T-cell (primary cell): ENCODE measurements at places on chromosomes 12 and 14.

DNA sequence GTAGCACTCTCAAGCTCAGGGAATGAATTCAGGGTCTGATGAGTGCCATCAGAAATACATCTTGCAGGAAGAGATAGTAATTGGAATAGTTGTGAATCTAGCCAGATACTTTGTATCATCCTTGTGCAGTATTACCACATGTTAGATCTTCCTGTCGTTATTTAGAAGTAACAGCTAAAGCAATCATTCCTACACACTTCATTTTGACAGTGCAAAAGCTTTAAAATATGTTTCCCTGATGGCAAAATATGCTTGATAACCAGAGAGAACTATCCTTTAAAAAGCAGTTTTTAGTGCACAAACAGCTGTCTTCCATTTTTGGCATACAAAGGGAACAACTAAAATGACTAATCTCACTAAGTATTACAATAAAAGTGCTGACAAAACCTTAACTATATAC is 149.5 kb upstream of the SLC38A2 start:
- H3K27ac ChIP-seq, result no peak overlapping the region
- DNase-seq, result no peak

DNA sequence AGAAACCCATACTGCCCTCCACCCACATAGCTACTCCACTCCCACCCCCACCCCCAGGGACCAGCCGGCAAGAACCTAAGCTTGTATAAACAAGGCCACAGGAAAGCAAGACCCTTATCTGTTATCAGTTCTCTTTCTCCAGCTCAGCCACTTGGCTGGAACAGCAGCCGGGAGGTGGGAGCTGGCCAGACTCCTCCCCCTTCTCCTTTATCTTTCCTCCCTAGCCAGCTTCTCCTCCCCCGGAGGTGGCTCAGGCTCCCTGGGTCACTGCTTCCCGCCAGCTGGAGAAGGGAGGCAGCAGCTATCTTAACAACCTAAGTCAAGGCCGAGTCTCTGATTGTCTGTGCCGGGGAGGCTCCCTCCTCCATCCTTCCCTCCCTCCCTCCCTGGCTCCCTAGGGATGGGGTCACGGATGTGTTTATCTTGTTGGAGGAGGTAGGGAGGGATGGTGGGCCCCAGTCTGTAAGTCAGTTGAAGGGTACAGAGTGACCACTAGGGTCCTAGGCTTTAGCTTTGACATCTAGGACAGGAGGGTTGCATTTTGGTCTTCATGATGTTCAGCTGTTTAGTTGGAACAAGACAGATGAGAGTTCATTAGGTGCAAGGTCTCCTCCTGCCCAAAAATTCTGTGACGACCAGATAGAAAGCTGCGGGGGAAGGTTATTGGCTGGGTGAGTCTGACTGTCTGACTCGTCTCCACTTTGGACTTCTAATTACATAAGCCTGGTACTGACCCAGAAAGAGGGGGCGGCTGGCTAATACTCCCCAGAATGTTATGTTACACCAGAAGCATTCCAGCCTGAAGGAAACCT is 29.7 kb downstream of the ZFP36L1 start:
- H3K36me3 ChIP-seq, result no peaks in the 10 kb centered on the region
- H3K27ac ChIP-seq, result no peak overlapping the region
- peaks cover 18% of the 10 kb centered on the region for H3K4me1 ChIP-seq
- H3K27me3 ChIP-seq, result no peaks in the 10 kb centered on the region

- DNase-seq, result no peak
- H3K36me3 ChIP-seq, result no peaks in the 10 kb centered on the region
- H3K27ac ChIP-seq, result no peak overlapping the region
- no peak overlapping the region for H3K4me3 ChIP-seq
- no peaks in the 10 kb centered on the region for H3K27me3 ChIP-seq
Measured at GRCh38 chr14:105700622-105701288, 174.4 kb downstream of the TMEM121 start.

GRCh38 chr12:50344245-50344644 is 52.2 kb downstream of the FAM186A start:
- H3K4me3 ChIP-seq, result no peak overlapping the region
- no peaks in the 10 kb centered on the region for H3K27me3 ChIP-seq
- H3K4me1 ChIP-seq, result no peaks in the 10 kb centered on the region
- no peaks in the 10 kb centered on the region for H3K36me3 ChIP-seq

DNA sequence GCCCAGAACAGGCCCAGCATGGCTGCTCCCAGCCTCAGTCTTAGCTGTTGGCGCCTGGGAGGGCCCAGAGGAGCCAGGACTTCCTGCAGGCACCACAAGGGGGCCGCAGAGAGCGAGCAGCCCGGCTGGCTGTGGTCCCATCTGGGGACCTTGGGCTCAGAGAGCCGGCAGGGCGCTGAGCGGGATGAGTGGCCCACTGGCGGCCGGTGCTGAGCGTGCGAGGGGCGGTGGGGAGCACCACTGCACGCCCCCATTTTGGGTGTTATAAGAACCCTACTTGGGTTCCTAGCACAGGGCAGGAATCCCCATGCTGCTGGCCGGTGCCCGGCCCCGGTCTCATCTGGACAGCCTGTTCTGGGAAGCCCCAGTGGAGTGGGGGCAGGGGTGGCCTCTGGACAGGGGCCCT is 25.9 kb upstream of the CRIP2 start:
- H3K4me3 ChIP-seq, result no peak overlapping the region
- DNase-seq, result peak; percentile 62
- H3K27ac ChIP-seq, result no peak overlapping the region
- peaks cover 20% of the 10 kb centered on the region for H3K36me3 ChIP-seq
- no peaks in the 10 kb centered on the region for H3K27me3 ChIP-seq
- peaks cover 13% of the 10 kb centered on the region for H3K4me1 ChIP-seq

DNA sequence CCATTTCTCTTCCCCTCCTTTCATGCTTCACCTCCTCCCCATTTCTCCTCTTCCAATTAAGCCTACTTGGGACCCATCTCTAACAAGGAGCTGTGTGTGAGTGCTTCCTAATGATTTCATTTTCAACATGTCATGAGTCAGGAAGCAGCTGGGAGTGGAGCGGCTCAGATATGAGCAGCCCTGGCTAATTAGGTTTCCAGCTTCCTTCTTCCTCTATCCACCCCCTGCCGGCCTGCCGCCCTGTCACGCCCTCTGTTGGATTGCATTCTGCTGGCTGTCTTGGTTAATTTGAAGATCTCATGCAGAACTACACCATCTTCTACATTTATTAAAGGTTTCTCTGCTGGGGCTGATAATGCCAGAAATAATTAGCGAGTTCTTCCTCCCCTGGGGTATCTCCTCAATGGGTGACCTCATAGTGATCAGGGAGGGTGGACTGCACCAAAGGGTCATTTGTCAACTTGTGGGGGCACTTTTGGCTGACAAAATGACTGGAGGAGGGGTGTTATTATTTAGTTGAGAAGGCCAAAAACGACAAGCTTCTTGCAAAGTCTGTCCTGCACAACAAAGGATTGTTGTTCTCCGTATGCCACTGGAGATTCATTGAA is 300.9 kb upstream of the SRRM4 start:
- no peaks in the 10 kb centered on the region for H3K27me3 ChIP-seq
- no peak overlapping the region for H3K27ac ChIP-seq
- H3K4me3 ChIP-seq, result no peak overlapping the region
- no peak for DNase-seq

DNA sequence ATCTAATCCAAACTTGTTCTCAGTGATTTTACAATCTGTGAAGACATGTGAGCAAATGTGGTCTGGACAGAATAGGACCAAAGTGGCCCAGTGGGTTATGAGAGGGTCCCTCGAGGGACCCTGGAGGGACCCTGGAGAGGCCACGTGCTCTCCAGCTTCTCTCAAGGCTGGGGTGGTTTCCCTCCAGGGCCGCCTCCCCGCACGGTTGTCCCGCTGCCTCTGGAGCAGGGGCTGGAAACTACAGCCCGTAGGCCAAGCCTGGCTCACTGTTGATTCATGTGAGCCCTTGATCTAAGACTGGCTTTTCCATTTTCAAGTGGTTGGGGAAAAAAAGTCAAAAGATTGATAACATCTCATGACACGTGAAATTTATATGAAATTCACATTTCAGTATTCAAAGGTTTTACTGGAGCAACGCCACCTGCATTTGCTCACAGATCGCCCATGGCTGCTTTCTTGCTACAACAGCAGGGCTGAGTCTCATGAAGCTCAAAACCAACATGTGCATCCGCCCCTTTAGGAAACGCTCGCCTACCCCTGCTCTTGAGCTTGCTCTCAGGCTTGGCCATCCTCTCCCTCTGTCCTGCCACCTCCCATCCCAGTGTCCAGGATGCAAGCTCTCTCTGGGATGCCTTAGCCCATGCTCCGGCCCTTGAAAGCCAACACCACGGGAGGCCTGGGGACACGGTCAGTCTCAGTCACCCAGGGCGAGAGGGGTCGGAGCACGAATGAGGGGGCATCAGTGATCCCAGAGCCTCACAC is 12.1 kb upstream of the LRTM2 start:
- no peak for DNase-seq
- peaks cover 2% of the 10 kb centered on the region for H3K4me1 ChIP-seq
- H3K27ac ChIP-seq, result peak overlapping the region; percentile 31

- no peaks in the 10 kb centered on the region for H3K4me1 ChIP-seq
- H3K36me3 ChIP-seq, result no peaks in the 10 kb centered on the region
- H3K27me3 ChIP-seq, result no peaks in the 10 kb centered on the region
- DNase-seq, result no peak
- no peak overlapping the region for H3K27ac ChIP-seq
- no peak overlapping the region for H3K4me3 ChIP-seq
Measured at GRCh38 chr12:99284161-99284560, 363.4 kb upstream of the GARIN6 start.

- H3K4me3 ChIP-seq, result peak overlapping the region; percentile 71
- H3K27me3 ChIP-seq, result peaks cover 15% of the 10 kb centered on the region
- no peaks in the 10 kb centered on the region for H3K36me3 ChIP-seq
- peaks cover 2% of the 10 kb centered on the region for H3K4me1 ChIP-seq
Measured at GRCh38 chr14:26597071-26597588, 703 bp downstream of the NOVA1 start.

DNA sequence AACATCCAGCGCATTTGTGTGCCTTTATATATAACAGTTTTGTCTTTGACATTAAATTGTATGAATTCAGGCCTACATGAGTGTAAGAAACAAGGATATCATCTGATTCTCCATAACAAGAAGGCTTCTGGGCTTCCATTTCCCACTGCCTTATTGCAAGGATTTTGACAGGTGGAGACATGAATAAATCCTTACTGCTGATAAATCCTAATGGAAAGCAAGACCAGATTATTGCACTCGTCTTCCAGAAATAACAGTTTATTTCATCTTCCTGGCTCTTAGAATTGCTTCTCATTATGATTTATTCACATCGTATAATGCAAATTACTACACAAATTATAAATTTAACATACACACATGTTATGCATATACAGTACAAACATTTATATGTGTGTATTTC is 348.1 kb downstream of the MDGA2 start:
- DNase-seq, result no peak
- no peak overlapping the region for H3K27ac ChIP-seq
- H3K4me3 ChIP-seq, result no peak overlapping the region
- H3K4me1 ChIP-seq, result no peaks in the 10 kb centered on the region
- H3K27me3 ChIP-seq, result no peaks in the 10 kb centered on the region

- no peaks in the 10 kb centered on the region for H3K4me1 ChIP-seq
- no peaks in the 10 kb centered on the region for H3K27me3 ChIP-seq
- no peaks in the 10 kb centered on the region for H3K36me3 ChIP-seq
- no peak for DNase-seq
- no peak overlapping the region for H3K27ac ChIP-seq
Measured at GRCh38 chr12:28938056-28938455, 211.0 kb upstream of the FAR2 start.

GRCh38 chr12:129351481-129351880 is 498.2 kb downstream of the GLT1D1 start:
- no peak for DNase-seq
- H3K4me3 ChIP-seq, result no peak overlapping the region
- no peaks in the 10 kb centered on the region for H3K36me3 ChIP-seq
- no peaks in the 10 kb centered on the region for H3K4me1 ChIP-seq

- no peaks in the 10 kb centered on the region for H3K36me3 ChIP-seq
- no peaks in the 10 kb centered on the region for H3K27me3 ChIP-seq
- H3K27ac ChIP-seq, result no peak overlapping the region
- no peak for DNase-seq
- no peaks in the 10 kb centered on the region for H3K4me1 ChIP-seq
Measured at GRCh38 chr14:95692109-95692508, 5.9 kb downstream of the TCL1B start.

DNA sequence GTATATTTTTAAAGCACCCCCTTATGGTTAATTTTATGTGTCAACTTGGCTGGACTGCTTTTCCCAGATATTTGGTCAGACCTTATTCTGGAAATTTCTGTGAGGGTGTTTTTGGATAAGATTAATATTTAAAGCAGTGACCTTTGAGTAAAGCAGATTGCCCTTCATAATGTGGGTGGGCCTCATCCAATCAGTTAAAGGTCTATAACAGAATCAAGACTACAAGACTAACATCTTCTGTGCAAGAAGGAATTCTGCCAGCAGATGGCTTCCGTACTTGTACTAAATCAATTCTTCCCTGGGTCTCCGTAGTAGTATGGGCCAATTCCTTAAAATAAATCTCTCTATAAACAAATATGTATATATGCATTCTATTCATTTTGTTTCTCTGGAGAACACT is 257.6 kb downstream of the ETNK1 start:
- no peak overlapping the region for H3K4me3 ChIP-seq
- H3K27ac ChIP-seq, result no peak overlapping the region
- no peaks in the 10 kb centered on the region for H3K27me3 ChIP-seq
- no peaks in the 10 kb centered on the region for H3K36me3 ChIP-seq

DNA sequence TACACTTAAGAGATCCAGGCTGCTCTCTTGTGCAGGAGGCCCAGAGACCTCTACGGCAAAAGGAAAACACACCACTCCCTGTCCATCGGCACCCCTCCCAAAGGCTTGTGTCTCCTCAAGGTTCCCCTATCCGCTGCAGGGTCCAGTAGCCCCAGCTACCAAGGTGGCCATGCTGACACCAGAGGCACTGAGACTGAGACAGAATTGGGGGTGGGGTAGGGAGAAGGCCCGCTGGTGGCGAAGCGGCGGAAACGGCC is 590 bp downstream of the DDIT3 start:
- DNase-seq, result peak; percentile 19
- peak overlapping the region; percentile 98 for H3K4me3 ChIP-seq
- H3K27me3 ChIP-seq, result no peaks in the 10 kb centered on the region
- H3K27ac ChIP-seq, result peak overlapping the region; percentile 94
- H3K4me1 ChIP-seq, result peaks cover 56% of the 10 kb centered on the region

DNA sequence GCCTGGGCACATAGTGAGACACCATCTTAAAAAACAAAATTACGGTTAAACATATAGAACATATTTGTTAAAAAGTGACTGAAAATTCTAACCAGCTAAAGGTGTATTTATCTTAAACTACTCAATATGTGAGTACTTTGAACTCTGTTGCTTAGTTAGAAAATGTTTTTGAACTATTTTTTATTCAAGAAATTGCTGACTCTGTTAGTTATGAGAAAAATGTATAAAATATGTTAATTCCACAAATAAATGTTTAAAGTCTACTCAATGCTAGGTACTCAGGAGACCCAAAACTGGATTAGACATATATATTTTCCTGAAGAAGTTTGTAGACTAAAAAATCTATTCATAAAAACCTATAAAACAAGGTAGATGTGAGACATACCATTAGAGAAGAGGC is 23.0 kb upstream of the GPR33 start:
- no peaks in the 10 kb centered on the region for H3K36me3 ChIP-seq
- no peak overlapping the region for H3K27ac ChIP-seq
- H3K27me3 ChIP-seq, result no peaks in the 10 kb centered on the region
- no peak overlapping the region for H3K4me3 ChIP-seq
- DNase-seq, result no peak
- H3K4me1 ChIP-seq, result no peaks in the 10 kb centered on the region
